Left renal pelvis (tissue), 4 donors: ENCODE measurements at places on chromosomes 12 and 14. TPM values are rescaled to one million over a fixed set of nuclear protein-coding genes. Genes with fewer than 3 reads are reported as not detected.

The TSHR gene
- 0.22 TPM for polyA plus RNA-seq

The ACSM4 gene
- not detected for polyA plus RNA-seq

The GALNT8 gene
- polyA plus RNA-seq: 2.7 TPM

The PRH2 gene
- polyA plus RNA-seq: 0.29 TPM

The MANSC4 gene
- polyA plus RNA-seq: 0.40 TPM

The USP44 gene
- polyA plus RNA-seq: 2.7 TPM

The GPR162 gene
- polyA plus RNA-seq: 29.7 TPM

The PRKCH gene
- polyA plus RNA-seq: 18.0 TPM

The MAP1LC3B2 gene
- polyA plus RNA-seq: 6.4 TPM

The DBX2 gene
- 0.24 TPM for polyA plus RNA-seq

The CDK4 gene
- 199 TPM for polyA plus RNA-seq

The CDKL1 gene
- polyA plus RNA-seq: 10.0 TPM

The LETMD1 gene
- 77.6 TPM for polyA plus RNA-seq

The COX8C gene
- polyA plus RNA-seq: 1.2 TPM

The ADSS1 gene
- 17.0 TPM for polyA plus RNA-seq

The SMOC1 gene
- polyA plus RNA-seq: 2.3 TPM

The ACOT6 gene
- polyA plus RNA-seq: 0.18 TPM

The DAD1 gene
- 302 TPM for polyA plus RNA-seq

The TMEM119 gene
- polyA plus RNA-seq: 20.5 TPM

The KRT6B gene
- polyA plus RNA-seq: not detected

The PLEKHD1 gene
- 5.8 TPM for polyA plus RNA-seq

The KITLG gene
- polyA plus RNA-seq: 17.9 TPM

The ZNF385A gene
- polyA plus RNA-seq: 12.4 TPM

The NPAS3 gene
- 9.6 TPM for polyA plus RNA-seq

The KRT72 gene
- polyA plus RNA-seq: not detected

The ANO4 gene
- polyA plus RNA-seq: 1.3 TPM

The DACT1 gene
- polyA plus RNA-seq: 133 TPM

The CLEC1B gene
- 0.80 TPM for polyA plus RNA-seq

The EML5 gene
- 2.9 TPM for polyA plus RNA-seq

The HIF1A gene
- 182 TPM for polyA plus RNA-seq

The PRR4 gene
- 6.6 TPM for polyA plus RNA-seq

The SPTSSA gene
- 30.0 TPM for polyA plus RNA-seq

The ZDHHC22 gene
- 0.70 TPM for polyA plus RNA-seq

The NELL2 gene
- polyA plus RNA-seq: 6.5 TPM

The CRACR2A gene
- 1.5 TPM for polyA plus RNA-seq

The HOXC13 gene
- not detected for polyA plus RNA-seq

The TROAP gene
- polyA plus RNA-seq: 37.7 TPM

The PLEKHG7 gene
- polyA plus RNA-seq: 0.50 TPM

The PIWIL1 gene
- polyA plus RNA-seq: 0.37 TPM

The HCAR2 gene
- 0.33 TPM for polyA plus RNA-seq

The ASIC1 gene
- 4.3 TPM for polyA plus RNA-seq

The ANG gene
- 9.1 TPM for polyA plus RNA-seq

The BEST3 gene
- polyA plus RNA-seq: 0.06 TPM

The PLEKHH1 gene
- polyA plus RNA-seq: 81.2 TPM

The TPH2 gene
- not detected for polyA plus RNA-seq

The ZFHX2 gene
- 7.1 TPM for polyA plus RNA-seq

The PKP2 gene
- polyA plus RNA-seq: 22.0 TPM

The CFAP54 gene
- 2.6 TPM for polyA plus RNA-seq

The G2E3 gene
- 31.4 TPM for polyA plus RNA-seq

The SERPINA1 gene
- polyA plus RNA-seq: 109 TPM

The C12orf56 gene
- 0.20 TPM for polyA plus RNA-seq

The PTHLH gene
- polyA plus RNA-seq: 0.84 TPM

The ATL1 gene
- 15.3 TPM for polyA plus RNA-seq

The CALM1 gene
- 335 TPM for polyA plus RNA-seq

The ALDH1L2 gene
- 1.5 TPM for polyA plus RNA-seq

The SLC35E3 gene
- polyA plus RNA-seq: 17.6 TPM
